AG04449 (cell line): ENCODE measurements at places on chromosomes 16 and 17.

DNA sequence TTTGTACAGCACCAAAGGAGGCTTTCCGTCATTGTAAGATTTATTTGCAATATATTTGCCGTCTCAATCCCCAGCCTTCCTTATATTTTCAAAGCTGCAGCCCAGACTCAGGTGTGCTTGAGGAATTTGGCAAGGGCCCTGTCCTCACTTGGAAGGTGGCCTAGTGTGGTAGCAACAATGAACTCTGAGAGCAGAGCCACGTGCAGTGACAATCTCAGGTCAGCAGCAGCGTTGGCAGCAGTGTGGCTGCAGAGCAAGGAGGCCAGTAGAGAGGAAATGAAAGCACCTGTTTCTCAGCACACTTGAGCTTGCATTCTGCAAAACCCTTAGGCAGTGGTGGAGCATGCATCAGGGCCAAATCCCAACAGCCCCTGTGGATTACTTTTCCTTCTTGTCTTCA lies 613.5 kb downstream of the RBFOX1 start:
- no peak for DNase-seq

GRCh38 chr17:36183001-36183971 lies 6.8 kb upstream of the TBC1D3B start:
- DNase-seq = peak; percentile 23

DNA sequence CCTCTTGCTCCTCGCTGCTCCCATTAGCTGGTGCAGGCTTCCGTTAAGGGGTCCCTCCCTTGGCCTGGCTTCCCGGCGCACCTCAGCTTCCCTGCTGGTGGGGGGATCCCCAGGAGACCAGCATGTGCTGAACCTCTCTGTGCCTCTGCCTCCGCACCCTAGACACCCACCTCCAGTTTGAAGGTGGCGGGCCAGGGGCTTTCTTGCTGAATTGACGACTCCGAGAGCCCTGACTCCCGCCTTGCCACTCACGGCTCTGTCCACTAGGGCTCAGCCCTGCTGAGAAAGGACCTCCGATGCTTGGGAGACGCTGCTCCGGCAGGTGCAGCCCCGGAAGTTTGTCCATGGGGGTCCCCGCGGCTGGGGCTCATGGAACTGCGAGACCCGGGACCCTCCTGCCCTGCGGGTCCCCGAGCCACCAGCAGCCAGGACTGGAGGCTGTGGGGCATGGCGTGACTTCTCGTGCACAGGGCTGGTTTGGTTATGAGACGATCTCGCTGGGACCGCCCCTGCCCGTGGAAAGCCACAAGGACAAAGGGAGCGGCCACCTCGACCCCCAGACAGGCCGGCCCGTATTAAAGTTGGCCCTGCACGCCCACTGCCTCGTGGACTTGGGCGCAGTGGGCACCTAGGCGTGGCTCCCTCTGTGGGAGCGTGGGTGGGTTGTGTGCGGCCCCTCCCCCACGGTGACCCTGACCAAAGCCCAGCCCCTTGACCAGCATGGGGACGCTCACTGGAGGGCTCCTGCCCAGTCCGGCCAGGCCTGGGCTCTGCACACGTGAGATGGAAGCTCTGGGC lies 8.1 kb downstream of the CHMP6 start:
- no peak for DNase-seq

- DNase-seq = no peak
Observed at GRCh38 chr16:57532266-57532625, 4.1 kb downstream of the CCDC102A start.

GRCh38 chr16:29769507-29769906 lies 8.5 kb upstream of the ZG16 start:
- DNase-seq = no peak
